ENCODE measurements at places on chromosomes 7 and 10.
A peak's percentile ranks its signal among the peaks of the same experiment; 100 is the strongest.

DNA sequence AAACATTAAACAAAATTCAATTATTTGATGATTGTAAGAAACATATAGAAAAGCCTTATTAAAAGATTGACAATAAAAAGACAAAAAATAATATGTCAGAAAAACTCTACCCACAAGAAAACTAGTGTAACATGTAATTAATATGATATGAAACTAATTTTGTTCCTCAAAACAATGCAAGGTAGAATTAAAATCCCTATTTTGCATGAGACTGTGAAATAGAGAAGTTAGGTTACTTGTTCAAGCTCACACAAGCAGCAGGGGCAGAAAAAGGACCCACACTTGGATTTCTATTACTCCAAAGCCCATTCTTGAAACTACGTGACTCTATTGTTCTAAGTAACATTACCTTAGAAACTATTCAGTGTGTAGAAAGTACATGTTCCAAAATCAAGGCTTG is 96.4 kb downstream of the KCNMA1 start:
- DNase-seq, result no peak

- DNase-seq, result no peak
Observed at GRCh38 chr7:50355817-50356178, 51.3 kb downstream of the IKZF1 start.

DNA sequence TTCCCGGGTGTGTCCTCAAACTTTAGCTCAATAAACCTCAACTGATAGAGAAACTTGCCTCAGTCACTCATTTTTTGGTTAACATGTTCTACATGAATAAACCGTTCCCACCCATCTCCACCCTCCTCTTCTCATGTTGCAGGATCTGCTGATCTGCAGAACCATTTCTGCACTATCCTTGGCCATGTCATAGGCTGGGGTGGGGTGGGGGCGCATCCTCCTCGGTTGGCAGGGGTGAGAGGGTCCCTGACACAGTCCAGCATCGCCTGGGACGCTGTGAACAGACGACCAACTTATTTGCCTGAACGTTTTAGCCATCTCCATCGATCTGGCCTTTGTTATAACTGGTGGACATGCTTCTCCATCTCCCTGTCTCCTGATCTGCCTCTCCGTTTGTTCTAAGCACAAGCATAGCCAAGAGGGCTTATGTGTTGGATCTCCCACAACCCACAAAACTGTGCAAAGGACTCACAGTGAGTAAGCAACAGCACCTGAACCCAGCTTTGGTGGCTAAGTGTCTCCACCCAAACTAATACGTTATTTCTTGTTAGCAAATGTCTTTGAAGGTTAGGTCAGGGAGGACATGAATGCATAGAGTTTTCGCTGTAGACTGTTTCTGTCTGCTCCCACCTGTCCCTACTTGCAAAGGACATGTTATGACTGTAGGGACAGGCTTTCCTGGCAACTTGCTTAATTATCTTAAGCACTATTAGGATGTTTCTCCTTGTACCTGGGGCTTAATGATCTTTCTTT is 51.7 kb downstream of the PRKCQ start:
- no peak for DNase-seq

DNA sequence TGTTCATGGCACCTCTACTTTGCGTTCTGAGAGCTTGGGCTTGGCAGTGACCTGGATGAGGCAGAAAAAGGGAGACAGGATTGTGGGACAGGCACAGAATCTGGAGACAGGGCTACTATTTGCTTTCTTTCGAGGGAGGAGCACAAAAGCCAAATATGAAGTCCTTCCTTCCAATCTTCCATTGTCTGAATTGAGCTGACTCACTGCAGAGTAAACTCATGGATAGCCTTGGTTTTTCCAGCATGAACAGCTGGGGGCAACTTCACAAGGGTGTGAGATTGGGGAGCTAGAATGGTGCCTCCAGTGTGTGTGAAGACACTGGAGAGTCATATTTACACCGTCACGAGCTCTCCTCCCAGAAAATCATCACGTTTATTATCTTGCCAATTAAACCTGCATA is 55.6 kb upstream of the NRP1 start:
- DNase-seq, result no peak

DNA sequence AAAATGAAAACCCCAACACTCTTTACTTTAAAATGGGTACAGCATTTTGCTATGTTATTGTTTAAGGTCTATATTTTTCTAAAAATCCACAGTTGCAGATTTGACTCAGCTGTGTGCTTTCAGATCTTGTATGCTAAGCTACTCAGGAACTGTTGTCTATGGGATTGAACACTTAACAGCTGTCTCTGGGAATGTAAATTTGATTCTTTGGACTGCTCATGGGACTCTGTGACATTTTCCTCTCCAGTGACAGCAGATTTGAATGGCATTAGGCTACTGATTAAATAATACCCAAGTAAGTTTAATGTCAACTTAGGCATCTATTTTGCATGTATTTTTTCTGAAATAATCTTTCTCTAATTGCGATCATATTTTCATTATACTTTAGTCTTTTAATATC is 1.7 kb upstream of the CD36 start:
- no peak for DNase-seq

- no peak for DNase-seq
Observed at GRCh38 chr10:91643700-91644099, 10.8 kb upstream of the PPP1R3C start.

GRCh38 chr7:26160896-26161295 is 8.9 kb downstream of the NFE2L3 start:
- no peak for DNase-seq

GRCh38 chr7:152551304-152552036 is 115.7 kb upstream of the KMT2C start:
- DNase-seq, result no peak

DNA sequence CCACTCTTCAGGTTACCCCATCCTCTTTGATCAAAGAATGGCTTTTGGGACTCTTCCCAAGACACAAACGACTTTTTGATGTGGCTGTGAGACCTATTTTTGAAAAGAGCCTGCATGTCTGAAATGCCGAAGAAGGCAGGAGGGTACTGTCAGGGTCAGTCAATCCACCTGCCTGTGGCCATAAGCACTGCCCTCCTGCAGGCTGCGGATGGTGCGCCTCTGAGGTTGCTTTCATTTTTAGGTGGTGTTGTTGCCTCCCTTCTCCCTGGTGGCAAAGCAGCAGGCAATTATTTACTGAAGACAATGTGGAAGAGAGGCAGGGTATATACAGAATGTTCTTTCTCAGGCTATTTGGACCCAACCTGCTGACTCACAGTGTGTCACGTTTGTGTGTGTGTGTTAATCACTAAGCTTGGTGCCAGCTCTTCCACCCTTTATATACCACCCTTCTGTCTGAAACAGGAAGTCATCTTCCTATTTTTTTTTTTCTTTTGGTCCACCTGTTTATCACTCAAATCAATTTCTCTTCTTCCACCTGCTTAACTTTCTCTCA is 1421.2 kb upstream of the CELF2 start:
- no peak for DNase-seq

DNA sequence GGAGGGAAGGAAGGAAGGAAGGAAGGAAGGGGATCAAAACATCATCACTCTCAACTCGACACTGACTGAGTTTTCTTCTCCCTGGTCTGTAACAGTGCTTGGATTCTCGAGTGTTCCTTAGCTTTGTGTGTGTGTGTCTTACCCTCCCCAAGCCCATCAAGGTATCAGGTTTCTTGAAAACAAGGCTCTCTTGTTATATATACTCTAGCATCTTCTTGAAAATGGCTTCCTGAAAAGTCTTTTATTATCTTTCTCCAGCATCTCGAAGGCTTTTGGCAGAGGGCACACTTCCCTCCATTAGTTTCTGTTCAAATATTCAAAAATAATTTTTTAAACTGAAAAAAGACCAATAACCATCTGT is 13.4 kb downstream of the SERPINE1 start:
- DNase-seq, result no peak

GRCh38 chr10:18008986-18009385 is 57.3 kb downstream of the SLC39A12 start:
- DNase-seq, result no peak

- DNase-seq, result no peak
Observed at GRCh38 chr7:149093228-149093627, 2.7 kb upstream of the ZNF786 start.

- peak; percentile 82 for DNase-seq
Observed at GRCh38 chr10:43396928-43397624, 11.9 kb downstream of the HNRNPF start.

Measured in CD4-positive, alpha-beta T cell treated with Interleukin-17A for 1 hour (primary cell).